Cortex of kidney (tissue), 1 donor: ENCODE measurements at places on chromosomes 2 and 18.

DNA sequence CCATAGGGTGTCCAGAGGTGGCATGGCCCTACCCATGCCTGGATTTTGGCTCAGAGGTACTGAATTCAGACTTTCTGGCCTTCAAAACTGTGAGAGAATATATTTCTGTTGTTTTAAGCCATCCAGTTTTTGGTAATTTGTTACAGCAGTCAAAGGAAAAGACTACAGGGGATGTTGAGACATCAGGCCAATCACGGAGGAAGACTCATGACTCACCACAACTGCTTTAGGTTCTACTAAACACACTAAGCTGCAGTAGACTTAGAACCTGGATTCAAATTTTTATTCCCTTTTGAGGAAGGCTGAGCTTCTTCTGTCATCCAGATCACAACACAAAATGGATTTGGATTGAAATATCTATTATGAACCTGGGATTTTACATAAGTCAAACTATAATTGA, 12.0 kb upstream of the C2orf66 start:
- no peak for DNase-seq

GRCh38 chr2:159549234-159549633, 67.1 kb downstream of the BAZ2B start:
- no peak for DNase-seq

- DNase-seq: no peak
Measured at GRCh38 chr18:78430131-78430758, 549.4 kb upstream of the SALL3 start.

DNA sequence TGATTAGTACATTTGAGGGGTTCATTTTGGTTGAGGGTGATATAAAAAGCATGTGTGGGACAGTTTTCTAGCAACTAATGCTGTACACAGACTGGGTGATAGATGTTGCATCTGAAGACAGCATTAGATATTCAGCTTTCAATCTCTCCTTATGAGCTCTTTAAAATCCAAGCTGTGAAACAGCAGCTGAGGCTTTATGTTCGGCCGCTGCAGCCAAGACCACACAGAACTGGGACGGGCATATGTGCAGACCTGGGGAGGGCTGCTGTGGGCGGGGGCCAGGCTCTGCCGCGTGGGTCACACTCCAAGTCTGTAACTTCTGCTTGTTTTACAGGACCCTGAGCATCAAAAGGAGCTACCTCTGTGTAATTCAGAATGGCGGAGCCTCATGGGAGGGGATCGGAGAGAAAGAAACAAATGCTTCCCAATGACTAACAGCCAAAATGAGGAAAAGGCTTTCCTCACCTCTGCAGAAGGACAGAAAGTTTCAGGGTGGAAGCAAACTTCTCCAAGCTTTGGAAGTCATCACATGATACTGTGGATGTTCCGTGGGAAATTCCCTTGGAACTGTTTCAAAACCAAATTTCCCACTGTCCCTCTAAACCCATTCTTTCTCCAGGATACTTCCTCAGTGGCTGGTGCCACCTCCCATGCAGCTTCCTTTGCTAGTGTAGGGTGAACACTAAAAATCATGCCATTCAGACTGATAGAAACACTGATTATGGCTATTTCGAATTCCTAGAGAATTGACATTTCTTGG, 711.9 kb upstream of the ID2 start:
- no peak for DNase-seq

GRCh38 chr18:48575658-48576456, 37.0 kb downstream of the CTIF start:
- DNase-seq: no peak

DNA sequence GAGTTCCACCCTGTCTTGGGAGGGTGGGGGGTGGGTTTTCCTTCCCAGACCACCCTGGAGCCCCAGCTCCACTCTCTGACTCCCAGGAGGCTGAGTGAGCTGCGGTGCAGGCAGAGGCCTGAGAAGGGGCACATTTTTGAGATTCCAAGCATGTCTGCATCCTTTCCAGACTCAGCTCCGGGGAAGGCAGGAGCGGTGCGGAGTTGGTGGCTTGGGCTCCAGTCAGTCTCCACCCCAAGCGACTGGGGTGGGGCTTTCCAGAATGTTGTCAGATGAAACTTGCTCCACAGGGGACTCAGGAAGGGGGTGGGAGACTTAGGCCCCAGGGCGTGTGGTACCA, 44.2 kb upstream of the HS6ST1 start:
- no peak for DNase-seq

- no peak for DNase-seq
Measured at GRCh38 chr2:148957023-148957422, 81.5 kb upstream of the LYPD6B start.

GRCh38 chr2:140657657-140658056, 1473.2 kb downstream of the LRP1B start:
- DNase-seq: no peak

DNA sequence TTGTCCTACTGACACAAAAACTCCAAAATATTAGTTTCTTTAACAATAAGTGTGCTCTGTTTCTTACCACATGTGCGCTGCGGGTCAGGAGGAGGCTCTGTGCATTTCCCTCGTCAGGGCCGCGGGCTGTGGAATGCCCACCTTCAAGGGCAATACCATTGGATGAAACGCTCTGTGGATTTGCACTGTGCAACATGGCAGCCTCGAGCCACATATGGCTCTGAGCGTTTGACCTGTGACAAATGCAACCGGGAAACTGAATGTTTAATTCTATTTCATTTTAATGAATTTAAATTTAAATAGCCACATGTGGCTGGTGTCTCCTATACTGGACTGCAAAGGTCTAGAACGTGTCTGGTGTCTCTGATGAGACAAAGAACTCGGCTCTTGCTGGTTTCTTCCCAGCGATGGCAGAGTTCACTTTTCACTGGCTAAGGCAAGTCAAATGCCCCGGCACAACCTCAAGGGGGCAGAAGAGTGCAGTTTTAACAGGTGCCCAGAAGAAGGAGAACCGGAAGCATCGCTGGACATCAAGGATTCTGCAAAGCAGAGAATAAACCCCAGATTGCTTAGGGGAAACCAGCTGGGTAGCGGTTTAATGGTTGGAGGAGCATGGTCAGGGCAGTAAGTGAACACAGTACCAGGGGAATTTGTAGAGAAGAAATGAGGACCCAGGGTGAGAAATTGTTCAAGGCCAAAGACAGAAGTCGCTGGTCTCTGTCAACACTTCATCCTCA, 37.0 kb upstream of the TMEM18 start:
- DNase-seq: no peak

GRCh38 chr2:60837123-60837522, 44.3 kb upstream of the REL start:
- DNase-seq: no peak

- DNase-seq: no peak
Measured at GRCh38 chr2:236014408-236015131, 153.6 kb downstream of the GBX2 start.

DNA sequence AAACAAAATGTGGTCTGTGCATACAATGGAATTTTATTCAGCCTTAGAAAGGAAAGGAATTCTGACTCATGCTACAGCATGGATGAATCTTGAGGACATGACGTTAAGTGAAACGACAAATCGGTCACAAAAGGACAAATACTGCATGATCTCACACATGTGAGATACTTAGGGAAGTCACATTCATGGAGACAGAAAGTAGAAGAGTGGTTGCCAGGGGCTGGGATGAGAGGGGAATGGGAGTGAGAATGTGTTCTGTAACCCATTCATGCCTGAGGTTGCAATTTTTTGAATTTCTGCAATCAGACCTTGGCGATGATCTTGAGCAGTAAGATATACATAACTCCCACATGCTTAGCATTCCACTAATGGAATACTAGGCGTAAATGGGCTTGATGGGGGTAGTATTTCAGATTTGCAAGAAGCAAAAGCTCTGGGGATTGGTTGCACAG, 22.0 kb downstream of the FHL2 start:
- no peak for DNase-seq
